ENCODE measurements at places on chromosomes 6 and 20.

DNA sequence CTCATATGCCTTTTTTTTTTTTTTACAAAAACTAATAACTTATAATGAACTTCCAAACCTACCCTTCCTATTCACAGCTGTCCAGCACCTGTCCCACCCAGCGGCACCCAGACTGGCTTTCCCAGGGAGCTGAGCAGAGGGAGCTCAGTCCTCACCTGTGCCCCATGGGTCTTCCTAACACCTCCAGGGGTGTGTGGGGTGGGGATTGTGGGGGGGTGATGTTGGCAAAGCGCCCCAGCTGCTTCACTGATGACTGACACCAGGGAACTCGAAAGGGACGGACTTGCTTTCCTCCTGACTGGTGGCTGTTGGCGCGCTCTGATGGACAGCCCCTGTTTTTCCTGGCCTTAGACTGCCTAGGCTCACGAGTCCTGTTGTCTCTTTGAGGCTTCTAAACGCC, 14.2 kb upstream of the SYNJ2 start:
- no peak for DNase-seq

GRCh38 chr20:14712302-14712739, 374.9 kb upstream of the FLRT3 start:
- DNase-seq: no peak

- peak; percentile 50 for DNase-seq
Measured at GRCh38 chr6:145814035-145814500, 527 bp downstream of the FBXO30 start.

- DNase-seq: no peak
Measured at GRCh38 chr6:87706187-87706966, 4.3 kb upstream of the AKIRIN2 start.

DNA sequence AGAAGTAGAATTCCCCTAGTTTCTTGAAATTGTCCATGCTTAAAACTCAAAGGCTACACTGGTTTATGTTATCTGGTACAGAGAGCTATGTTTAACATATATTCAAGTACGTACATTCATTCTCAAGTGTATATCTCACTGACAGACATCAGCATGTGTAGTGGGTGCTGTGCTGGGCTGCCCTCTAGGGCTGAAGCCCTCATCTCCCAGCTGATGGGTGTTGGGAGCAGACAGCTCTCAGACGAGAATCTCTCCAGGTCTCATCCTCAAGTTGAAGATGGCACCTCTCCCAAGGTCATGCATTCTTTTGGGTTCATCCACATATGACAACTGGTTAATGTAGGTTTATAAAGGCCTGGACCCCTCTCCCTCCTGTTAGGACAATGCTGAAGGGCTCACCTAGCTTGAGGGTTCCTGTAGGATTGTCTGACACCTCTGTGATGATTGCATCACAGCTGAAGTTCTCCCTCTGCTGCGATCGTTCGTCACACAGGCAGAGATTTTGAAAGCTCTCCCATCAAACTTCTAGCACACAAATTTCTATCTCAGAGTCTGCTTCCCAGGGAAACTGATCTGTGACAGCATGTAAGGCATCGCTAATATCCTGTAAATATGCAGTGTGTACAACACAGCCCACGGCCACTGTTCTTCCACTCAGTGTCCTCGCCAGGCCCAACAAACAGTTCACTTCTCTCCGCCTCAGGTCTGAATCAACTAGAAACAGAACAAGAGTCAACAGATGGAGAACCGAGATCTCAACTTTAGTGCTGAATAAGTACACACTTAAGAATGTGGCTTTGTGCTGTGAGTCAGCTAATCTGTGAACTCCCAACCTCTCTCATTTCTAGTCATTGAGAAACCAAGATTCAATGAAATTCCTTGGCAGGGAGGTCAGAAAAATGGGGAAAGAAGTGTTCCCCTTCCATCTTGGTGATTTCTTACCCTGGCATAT, 43.2 kb downstream of the PREP start:
- DNase-seq: no peak

DNA sequence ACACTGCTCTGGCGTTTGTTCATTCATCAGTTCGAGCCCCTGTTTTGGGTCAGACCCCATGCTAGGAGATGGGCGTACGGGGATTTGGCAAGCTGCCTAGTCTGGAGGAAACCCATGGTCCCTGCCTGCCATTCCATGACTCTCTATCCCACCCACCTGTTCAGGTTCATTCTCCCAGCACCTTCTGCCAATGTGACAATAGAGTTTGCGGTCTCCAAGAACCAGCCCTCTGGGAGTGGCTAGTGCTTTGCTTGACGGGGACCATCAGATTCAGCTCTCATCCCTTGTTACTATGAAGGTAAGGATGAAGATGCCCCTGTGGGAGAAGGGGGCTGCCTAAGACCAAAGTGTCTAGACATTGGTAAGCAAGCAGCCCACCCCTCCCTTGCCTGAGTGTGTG, 345.0 kb downstream of the PTPRT start:
- DNase-seq: no peak

GRCh38 chr20:59802018-59802417, 131.4 kb downstream of the SYCP2 start:
- DNase-seq: no peak
